H1 (cell line): ENCODE measurements at places on chromosomes 5 and 9. TPM values are rescaled to one million over a fixed set of nuclear protein-coding genes. Genes with fewer than 3 reads are reported as not detected.

- no peaks in the 10 kb centered on the region for H3K36me3 ChIP-seq
- 0 out of 2 replicates have a peak overlapping the region, but pooled peaks have one; percentile 31 for H3K27ac ChIP-seq
- H3K27me3 ChIP-seq = no peaks in the 10 kb centered on the region
- no peak for DNase-seq
Measured at GRCh38 chr5:79235261-79235633, 684 bp upstream of the JMY start.

GRCh38 chr5:58255386-58255785, 204.5 kb downstream of the PLK2 start:
- no peaks in the 10 kb centered on the region for H3K4me1 ChIP-seq
- H3K36me3 ChIP-seq = no peaks in the 10 kb centered on the region
- no peak overlapping the region for H3K27ac ChIP-seq
- H3K27me3 ChIP-seq = no peaks in the 10 kb centered on the region
- H3K4me3 ChIP-seq = no peak overlapping the region
- DNase-seq = no peak

- peaks cover 8% of the 10 kb centered on the region for H3K4me1 ChIP-seq
- H3K27ac ChIP-seq = no peak overlapping the region
- no peak for DNase-seq
- H3K27me3 ChIP-seq = no peaks in the 10 kb centered on the region
- H3K4me3 ChIP-seq = peak overlapping the region; percentile 95; the same call in 1 of the 2 replicates
Measured at GRCh38 chr5:147448766-147449165, 61.1 kb downstream of the DPYSL3 start.

GRCh38 chr5:108729242-108729615, 18.5 kb upstream of the FER start:
- no peak for DNase-seq
- H3K4me3 ChIP-seq = no peak overlapping the region; the same call in 1 of the 2 replicates
- no peaks in the 10 kb centered on the region for H3K27me3 ChIP-seq
- no peaks in the 10 kb centered on the region for H3K4me1 ChIP-seq
- no peaks in the 10 kb centered on the region for H3K36me3 ChIP-seq
- no peak overlapping the region for H3K27ac ChIP-seq

DNA sequence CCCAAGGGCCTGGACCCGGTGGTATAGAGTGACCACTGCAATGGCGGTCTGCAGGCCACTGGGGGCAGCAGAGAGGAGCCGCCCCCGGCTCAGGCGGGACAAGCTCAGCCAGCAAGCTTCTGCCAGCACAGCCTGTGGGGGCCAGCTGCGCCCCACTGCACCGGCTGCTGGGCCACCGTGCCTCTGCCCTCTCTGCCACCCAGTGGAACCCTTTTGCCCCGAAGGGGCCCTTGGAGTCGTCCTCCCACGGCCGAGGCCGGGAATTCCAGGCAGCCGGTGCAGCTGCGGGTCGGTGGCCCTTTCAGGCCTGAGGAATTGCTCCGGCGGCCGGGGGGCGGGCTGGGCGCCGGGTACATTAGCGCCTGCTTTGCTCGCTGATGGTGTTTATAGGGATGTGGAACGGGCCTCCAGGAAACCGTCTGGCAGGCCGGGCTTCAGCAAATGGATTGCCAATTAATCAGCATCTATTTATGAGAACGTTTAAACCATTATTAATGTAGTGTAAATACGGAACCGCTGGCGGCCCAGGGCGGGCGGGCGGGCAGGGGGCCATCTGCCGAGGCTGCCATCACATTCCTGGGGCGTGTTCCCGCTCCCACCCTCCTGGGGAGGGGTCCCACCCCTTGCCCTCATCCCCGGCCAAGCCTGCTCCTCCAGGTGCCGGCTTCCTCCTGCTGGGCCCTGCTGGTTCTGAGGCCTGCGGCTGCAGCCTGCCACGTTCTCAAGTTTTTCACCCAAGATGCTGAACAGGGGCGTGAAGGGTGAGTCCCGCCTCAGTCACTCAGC, 127.4 kb downstream of the BARX1 start:
- DNase-seq = peak; percentile 89
- H3K36me3 ChIP-seq = no peaks in the 10 kb centered on the region
- peak overlapping the region; percentile 55 for H3K4me3 ChIP-seq

DNA sequence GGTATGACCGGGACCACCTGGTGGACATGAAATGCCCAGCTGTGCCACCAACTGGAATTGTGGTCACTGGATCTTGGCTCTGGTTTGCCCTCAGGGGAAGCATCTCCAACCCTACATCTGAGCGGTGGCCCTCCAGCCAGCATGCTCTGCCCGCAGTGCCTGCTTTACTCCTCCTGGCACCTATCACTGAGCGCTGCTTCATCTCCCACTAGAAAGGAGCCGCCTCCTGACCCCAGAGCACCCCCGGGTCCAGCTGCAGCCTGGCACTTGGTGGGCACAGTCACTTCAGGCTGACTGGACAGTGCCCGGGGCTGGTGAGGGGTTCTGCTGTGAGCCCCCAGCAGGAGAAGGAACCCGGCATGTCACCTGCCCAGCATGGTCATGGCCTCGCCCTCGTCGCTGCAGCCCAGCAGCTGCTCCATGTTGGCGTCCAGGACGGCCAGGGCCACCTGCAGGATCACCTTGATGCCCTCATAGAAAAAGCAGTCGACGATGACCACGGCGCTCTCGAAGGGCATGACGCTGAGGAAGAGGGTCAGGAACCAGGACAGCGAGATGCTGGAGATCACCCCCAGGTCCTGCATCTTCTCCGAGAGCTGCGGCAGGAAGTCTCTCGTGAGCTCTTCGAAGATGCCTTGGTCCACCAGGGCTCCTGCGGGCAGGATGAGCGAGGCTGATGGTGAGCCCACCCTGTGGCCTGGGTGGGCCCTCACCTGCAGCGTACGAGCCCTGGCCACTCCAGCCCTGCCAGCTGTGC, 16.1 kb upstream of the MRNIP start:
- no peaks in the 10 kb centered on the region; the same call in 1 of the 2 replicates for H3K4me1 ChIP-seq
- no peak overlapping the region for H3K27ac ChIP-seq
- no peak overlapping the region for H3K4me3 ChIP-seq
- no peaks in the 10 kb centered on the region for H3K27me3 ChIP-seq
- H3K36me3 ChIP-seq = peaks cover 3% of the 10 kb centered on the region; the same call in 1 of the 2 replicates

- no peak overlapping the region for H3K27ac ChIP-seq
- no peak overlapping the region for H3K4me3 ChIP-seq
Measured at GRCh38 chr5:2335733-2336515, 415.6 kb downstream of the IRX2 start.

Gene CXCL14
- 1.8 and 2.4 TPM in 2 replicates for total RNA-seq

Gene STC2
- total RNA-seq = 40.0 and 53.1 TPM in 2 replicates

Gene INSL6
- not detected in 2 replicates for total RNA-seq

Gene CNTRL
- total RNA-seq = 13.9 and 14.3 TPM in 2 replicates

GRCh38 chr5:114467729-114468128, 105.9 kb downstream of the KCNN2 start:
- H3K4me3 ChIP-seq = no peak overlapping the region
- H3K4me1 ChIP-seq = no peaks in the 10 kb centered on the region
- no peak for DNase-seq
- H3K27me3 ChIP-seq = no peaks in the 10 kb centered on the region
- no peak overlapping the region for H3K27ac ChIP-seq

GRCh38 chr9:3968891-3969290, 331.0 kb downstream of the GLIS3 start:
- H3K27me3 ChIP-seq = no peaks in the 10 kb centered on the region
- H3K27ac ChIP-seq = no peak overlapping the region
- no peak for DNase-seq
- H3K4me1 ChIP-seq = no peaks in the 10 kb centered on the region

DNA sequence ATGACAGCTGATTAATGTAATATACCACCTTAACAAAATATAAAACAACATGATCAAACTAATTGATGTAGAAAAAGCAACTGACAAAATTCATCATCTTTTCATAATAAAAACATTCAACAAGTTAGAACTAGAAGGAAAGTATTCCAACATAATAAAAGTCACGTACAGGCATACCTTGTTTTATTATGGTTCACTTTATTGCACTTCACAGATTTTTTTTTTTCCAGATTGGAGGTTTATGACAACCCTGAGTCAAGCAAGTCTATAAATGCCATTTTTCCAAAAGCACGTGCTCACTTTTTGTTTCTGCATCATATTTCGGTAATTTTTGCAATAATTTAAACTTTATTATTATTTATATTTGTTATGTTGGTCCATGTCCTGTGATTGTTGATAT, 1120.3 kb downstream of the PTPRD start:
- no peaks in the 10 kb centered on the region for H3K27me3 ChIP-seq
- no peaks in the 10 kb centered on the region for H3K4me1 ChIP-seq
- H3K36me3 ChIP-seq = no peaks in the 10 kb centered on the region
- no peak for DNase-seq
- H3K4me3 ChIP-seq = no peak overlapping the region

Gene GPR107
- 28.4 and 30.7 TPM in 2 replicates for total RNA-seq

- no peak overlapping the region for H3K27ac ChIP-seq
- no peaks in the 10 kb centered on the region for H3K27me3 ChIP-seq
- H3K4me3 ChIP-seq = no peak overlapping the region
- no peaks in the 10 kb centered on the region for H3K4me1 ChIP-seq
- peaks cover 13% of the 10 kb centered on the region; the same call in 1 of the 2 replicates for H3K36me3 ChIP-seq
Measured at GRCh38 chr5:180286-180918, 10.9 kb upstream of the LRRC14B start.

Gene OLFM1
- 47.9 and 53.4 TPM in 2 replicates for total RNA-seq

DNA sequence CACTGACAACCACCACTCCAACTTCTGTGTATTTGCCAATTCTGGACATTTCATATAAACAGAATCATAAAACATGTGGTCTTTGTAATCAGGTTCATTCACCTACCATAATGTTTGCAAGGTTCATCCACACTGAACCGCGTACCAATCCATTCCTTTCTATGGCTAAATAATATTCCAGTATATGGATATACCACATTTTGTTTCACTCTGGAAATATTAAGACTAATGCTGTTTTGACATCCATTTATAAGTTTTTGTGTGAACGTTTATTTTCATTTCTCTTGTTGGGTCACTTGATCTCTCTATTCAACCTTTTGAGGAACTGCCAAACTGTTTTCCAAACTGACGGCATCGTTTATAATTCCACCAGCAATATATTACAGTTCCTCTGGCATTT, 26.3 kb upstream of the RNF38 start:
- H3K27me3 ChIP-seq = no peaks in the 10 kb centered on the region
- H3K4me1 ChIP-seq = peaks cover 3% of the 10 kb centered on the region

Gene SLC25A2
- not detected in 2 replicates for total RNA-seq

DNA sequence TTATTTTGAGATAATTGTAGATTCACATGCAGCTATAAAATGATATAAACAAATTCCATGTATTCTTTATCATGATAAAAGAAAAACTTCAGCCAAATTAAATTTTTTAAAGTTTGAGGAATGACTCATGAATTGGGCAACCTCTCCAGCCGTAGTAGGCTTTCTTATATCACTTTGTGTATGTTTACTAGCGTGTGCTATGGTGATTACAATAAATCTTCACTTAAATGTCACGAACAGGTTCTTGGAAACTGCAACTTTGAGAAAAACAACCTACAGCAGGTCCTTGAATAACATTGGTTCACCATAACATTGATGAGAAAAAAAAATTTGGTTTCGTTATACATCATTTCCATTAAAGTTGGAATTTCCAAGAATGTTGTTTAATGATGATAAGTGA, 730.9 kb upstream of the TYRP1 start:
- no peak for DNase-seq
- no peaks in the 10 kb centered on the region for H3K27me3 ChIP-seq
- H3K36me3 ChIP-seq = no peaks in the 10 kb centered on the region
- no peak overlapping the region for H3K27ac ChIP-seq
- H3K4me3 ChIP-seq = no peak overlapping the region
- no peaks in the 10 kb centered on the region; the same call in 1 of the 2 replicates for H3K4me1 ChIP-seq

Gene CRHBP
- not detected in 2 replicates for total RNA-seq

Gene TMEM245
- total RNA-seq = 42.1 and 44.3 TPM in 2 replicates

Gene EPB41L4A
- total RNA-seq = 4.6 and 6.1 TPM in 2 replicates

Gene GLDC
- 89.9 and 101 TPM in 2 replicates for total RNA-seq

- DNase-seq = no peak
- peaks cover 13% of the 10 kb centered on the region; the same call in 1 of the 2 replicates for H3K36me3 ChIP-seq
- no peaks in the 10 kb centered on the region for H3K27me3 ChIP-seq
- no peak overlapping the region for H3K27ac ChIP-seq
- no peaks in the 10 kb centered on the region for H3K4me1 ChIP-seq
- H3K4me3 ChIP-seq = no peak overlapping the region
Measured at GRCh38 chr9:27204578-27204977, 92.4 kb downstream of the EQTN start.

GRCh38 chr5:119309326-119309725, 46.5 kb upstream of the TNFAIP8 start:
- H3K36me3 ChIP-seq = no peaks in the 10 kb centered on the region
- H3K4me1 ChIP-seq = no peaks in the 10 kb centered on the region
- H3K4me3 ChIP-seq = no peak overlapping the region
- H3K27ac ChIP-seq = no peak overlapping the region
- no peak for DNase-seq

Gene PRUNE2
- total RNA-seq = 13.2 and 13.3 TPM in 2 replicates

Gene CORO2A
- 26.2 and 27.9 TPM in 2 replicates for total RNA-seq

DNA sequence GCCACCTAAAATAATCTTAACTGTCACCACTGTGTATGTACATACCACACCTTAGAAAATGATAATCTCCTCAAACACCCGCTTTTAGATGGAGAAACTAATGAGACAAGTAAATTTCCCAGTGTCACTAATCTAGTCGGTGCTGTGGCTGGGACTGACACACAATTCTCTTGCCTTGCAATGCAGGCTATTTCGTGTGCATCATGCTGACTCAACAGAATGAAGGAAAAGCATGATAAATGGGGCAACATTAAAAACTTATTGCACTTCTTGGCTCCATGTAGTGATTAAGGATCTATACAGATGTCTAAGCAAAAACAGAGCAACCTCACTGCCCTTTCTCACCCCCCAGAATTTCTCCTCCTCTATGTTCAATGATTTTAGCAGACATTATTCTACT, 677.9 kb downstream of the DTWD2 start:
- DNase-seq = no peak
- no peaks in the 10 kb centered on the region for H3K36me3 ChIP-seq

DNA sequence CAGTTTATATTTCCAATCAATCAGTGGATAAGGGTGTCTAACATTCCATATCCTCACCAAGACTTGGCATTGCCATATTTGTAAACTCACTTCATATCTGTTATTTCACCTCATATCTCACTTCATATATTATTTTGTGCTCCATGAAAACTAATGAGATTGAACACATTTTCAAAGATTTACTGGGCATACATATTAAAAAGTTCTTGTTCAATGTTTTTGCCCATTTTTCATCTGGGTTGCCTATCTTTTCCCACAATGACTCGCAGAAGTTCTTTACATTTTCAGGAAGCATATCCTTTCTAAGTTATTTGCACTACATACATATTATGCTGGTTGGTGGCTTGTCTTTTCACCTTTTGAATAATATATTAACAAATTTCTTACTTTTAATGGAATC, 15.3 kb downstream of the ZNF510 start:
- H3K27ac ChIP-seq = no peak overlapping the region
- H3K36me3 ChIP-seq = peaks cover 14% of the 10 kb centered on the region
- no peaks in the 10 kb centered on the region for H3K27me3 ChIP-seq
- H3K4me1 ChIP-seq = no peaks in the 10 kb centered on the region
- no peak for DNase-seq

GRCh38 chr9:122922713-122923112, 8.6 kb downstream of the ZBTB26 start:
- H3K27me3 ChIP-seq = no peaks in the 10 kb centered on the region
- peaks cover 13% of the 10 kb centered on the region for H3K4me1 ChIP-seq
- H3K4me3 ChIP-seq = no peak overlapping the region
- H3K27ac ChIP-seq = no peak overlapping the region

Gene ORM2
- total RNA-seq = 0.90 TPM in 1 of 2 replicates, not detected in the other
